ENCODE measurements at places on chromosomes 13 and 19.

GRCh38 chr13:84279166-84279565 lies 396.9 kb upstream of the SLITRK1 start:
- DNase-seq: no peak

GRCh38 chr13:19927117-19927748 lies 31.3 kb upstream of the ZMYM2 start:
- DNase-seq: no peak

- no peak for DNase-seq
Observed at GRCh38 chr13:39670445-39670844, 15.0 kb downstream of the COG6 start.

DNA sequence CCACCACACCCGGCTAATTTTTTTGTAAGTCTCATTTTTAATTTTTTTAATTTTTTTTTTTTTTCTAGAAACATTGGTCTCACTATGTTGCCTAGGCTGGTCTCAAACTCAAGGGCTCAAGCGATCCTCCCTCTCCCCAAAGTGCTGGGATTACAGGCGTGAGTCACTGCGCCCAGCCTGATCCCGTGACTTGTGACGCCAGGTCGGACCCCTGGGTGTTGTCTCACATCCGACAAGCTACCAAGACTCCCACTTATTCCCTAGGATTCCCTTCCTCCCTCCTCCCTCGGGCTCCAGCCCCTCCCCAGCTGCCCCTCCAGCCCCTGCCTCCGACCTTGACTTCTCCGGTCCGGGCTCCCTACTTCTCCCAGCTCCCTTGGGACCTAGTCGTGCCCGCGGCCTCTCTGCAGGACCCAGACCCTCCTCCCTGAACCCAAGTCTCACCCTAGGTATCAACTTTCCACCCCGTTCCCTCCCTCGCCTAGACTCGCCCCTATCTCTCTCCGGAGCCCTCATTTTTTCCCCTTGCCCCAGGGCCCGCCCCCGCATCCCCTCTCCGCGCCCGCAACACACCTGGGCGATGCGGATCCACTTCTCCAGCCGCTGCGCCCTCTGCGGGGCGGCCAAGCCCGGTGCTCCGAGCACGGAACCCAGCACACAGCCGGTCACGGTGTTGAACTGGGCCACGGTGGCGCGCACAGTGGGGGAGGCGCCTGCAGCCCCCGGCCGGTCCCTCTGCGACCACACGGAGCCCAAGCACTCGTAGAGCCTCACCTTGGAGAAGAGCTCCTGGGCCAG lies 13.1 kb downstream of the RGL3 start:
- DNase-seq: no peak

DNA sequence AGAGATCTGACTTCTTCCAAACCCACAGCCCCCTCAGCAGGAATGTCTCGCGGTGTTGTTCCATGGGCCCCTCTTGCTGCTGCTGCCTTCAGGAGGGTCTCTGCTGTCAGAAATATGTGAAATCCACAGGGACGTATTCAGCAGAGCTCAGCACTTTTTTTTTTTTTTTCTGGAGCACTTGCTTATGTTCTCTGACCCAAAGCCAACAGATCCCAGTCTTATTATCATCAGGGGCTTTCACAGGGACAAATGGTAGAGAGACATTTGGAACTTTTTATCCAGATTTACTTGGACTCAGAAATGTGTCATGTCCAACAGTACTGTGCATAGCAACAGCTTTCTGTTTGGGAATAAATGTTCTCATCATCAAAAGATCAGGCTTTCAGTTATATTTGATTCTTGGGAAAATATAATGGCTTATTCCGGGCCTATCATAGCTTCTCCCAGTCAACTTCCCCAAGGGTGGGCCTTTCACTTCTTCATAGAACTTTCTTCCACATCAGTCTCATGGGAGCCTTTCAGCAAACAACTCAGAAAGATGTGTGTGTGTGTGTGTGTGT lies 332.7 kb downstream of the ZNF536 start:
- DNase-seq: no peak

GRCh38 chr19:51210191-51210784 lies 14.6 kb upstream of the CD33 start:
- DNase-seq: no peak

GRCh38 chr19:10852098-10852800 lies 4.0 kb downstream of the C19orf38 start:
- DNase-seq: no peak

GRCh38 chr13:101425156-101425471 lies 8.8 kb upstream of the NALCN start:
- no peak for DNase-seq

DNA sequence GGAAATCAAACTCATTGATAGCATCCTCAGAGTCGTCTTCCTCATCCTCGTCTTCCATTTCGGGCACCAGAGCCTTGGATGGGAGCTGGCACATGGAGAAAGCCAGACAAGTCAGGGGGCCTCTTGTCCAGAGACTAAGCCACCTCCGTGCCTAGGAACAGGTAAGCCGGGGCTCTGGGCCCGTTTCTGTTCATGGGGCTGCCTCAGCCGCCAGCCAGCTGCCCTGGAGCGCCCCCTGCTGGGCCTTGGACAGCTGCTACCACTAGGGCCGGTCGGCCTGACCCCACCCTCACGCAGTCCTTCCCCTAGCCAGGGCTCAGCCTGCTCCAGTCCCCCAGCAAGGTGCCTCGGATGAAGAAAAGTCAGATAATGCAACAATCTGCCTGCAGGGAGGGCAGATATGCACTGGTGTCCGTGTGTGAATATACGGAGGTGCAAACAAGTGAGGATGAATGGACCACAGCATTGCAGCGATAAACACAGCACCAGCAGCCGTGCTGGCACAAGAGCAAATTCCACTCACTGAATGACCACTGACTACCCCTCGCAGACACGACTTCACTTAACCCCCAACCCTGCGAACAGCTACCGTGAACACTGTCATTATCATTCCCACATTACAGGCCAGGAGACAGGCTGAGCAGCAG lies 11.9 kb upstream of the PRKD2 start:
- DNase-seq: no peak

- DNase-seq: no peak
Observed at GRCh38 chr19:13877303-13877702, 369 bp downstream of the NANOS3 start.

DNA sequence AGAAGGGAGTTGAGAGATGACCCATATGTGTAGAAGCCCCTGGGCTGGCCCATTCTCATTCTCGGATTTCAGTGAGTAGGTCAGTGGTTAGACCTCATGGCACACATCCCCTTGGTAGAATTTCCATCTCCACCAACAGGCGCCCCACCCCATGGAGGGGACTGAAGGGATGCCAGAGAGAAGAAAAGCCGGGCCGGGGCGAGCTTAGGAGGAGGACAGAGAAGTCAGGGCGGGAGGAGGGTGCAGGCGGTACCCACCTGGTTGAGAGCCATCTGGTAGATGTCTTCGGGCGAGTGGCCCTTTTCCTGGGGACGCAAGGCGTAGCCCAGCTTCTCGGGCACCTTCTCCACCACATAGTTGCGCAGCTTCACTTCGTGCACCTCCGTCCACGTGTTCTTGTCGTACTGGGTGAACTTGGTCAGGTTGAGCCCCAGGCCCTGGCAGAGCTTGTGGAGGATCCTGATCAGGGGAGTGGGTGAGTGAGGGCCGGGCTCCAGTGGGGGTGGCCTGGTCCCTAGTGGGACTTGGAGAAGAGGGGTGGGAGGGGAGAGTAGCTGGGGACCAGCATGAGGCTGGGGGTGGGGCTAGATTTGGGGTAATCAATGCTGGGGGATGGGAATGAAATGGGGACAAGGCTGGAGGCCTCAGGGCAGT lies 2.5 kb downstream of the IL4I1 start:
- DNase-seq: no peak

GRCh38 chr19:57813919-57814504 lies 701 bp downstream of the ZNF552 start:
- DNase-seq: no peak

- DNase-seq: no peak
Observed at GRCh38 chr19:31960474-31960873, 384.9 kb upstream of the ZNF507 start.

DNA sequence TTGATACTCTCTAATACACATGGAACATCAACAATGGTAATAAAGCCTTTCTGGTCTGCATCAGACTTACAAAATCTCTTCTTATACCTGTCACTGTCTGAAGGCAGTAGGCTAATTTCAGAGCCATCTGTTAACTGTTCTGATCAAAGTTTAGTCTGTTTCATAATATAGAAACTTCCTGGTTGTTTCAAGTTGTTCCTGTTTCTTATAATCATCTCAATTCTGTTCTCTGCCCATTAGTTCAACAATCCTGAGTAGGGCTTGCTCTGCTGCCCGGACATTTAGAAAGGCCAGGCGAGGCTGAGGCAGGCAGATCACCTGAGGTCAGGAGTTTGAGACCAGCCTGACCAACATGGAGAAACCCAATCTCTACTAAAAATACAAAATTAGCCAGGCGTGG lies 5.4 kb upstream of the ZSCAN5A start:
- no peak for DNase-seq

- peak; percentile 52 for DNase-seq
Observed at GRCh38 chr13:46387064-46387851, at the start of gene RUBCNL. TSS of gene RUBCNL (minus strand) at chr13:46387252. CDS start at chr13:46372475, 14,777 bp downstream.

DNA sequence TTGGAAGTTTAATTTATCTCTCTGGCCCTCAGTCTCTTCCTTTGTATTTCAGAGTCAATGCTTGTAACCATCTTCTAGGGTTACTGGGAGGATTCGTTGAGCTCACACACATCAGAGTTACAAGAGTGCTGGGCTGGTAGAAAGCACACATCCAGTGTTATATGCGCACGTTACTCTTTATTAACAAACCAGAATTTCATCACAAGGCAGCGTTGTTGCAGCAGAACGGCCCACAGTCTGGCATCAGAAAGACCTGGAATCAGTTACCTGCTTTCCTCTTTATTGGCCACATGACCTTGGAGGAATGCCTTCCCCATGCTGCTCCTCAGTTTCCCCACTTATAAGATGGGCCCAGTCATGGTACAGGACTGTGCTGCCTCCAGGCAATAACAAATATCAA lies 3.9 kb downstream of the ZNF865 start:
- no peak for DNase-seq

DNA sequence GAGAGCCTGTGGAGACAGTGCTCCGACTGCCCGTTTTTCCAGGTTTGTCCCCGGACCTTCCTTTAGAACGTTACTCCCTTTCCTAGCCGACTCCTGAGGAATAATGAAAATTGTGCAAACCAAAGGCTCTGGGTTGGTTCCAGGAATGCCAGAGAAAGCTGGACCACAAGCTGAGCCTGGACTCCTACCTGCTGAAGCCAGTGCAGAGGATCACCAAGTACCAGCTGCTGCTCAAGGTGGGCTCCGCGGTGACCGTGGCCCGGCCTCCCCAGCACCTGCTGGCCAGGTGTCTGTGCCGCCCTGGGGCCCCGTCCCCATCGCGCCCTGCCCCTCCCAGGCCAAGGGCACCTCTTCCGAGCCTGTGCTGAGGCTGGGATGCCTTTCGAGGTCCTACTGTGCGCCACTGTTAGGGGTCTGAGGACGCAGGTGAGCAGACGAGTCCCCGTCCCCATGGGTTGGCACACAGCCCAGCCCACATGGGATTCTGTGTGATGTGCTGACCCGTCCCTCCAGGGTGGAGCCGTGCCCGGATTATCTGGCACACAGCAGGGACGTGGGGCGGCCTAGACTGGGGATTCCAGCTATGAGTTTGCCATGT lies 20.5 kb upstream of the F7 start:
- no peak for DNase-seq

DNA sequence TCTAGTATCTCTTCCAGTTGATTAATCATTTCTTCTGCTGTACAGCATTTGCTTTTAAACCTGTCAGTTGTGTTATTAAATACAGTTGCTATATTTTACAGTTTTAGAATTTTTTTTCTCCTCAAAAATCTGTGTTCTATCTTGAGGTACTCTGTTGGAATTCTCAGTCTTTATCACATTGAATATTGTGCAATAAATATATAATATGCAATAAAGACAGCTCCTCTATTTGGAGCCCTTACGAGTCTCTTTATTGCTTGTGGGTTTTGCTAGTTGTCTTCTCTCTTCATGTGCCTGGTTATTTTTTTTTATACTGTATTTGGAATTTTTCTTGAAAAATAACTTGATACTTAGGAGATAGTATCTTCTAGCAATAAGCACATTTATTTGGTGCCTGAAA lies 51.7 kb downstream of the CDK8 start:
- DNase-seq: no peak

DNA sequence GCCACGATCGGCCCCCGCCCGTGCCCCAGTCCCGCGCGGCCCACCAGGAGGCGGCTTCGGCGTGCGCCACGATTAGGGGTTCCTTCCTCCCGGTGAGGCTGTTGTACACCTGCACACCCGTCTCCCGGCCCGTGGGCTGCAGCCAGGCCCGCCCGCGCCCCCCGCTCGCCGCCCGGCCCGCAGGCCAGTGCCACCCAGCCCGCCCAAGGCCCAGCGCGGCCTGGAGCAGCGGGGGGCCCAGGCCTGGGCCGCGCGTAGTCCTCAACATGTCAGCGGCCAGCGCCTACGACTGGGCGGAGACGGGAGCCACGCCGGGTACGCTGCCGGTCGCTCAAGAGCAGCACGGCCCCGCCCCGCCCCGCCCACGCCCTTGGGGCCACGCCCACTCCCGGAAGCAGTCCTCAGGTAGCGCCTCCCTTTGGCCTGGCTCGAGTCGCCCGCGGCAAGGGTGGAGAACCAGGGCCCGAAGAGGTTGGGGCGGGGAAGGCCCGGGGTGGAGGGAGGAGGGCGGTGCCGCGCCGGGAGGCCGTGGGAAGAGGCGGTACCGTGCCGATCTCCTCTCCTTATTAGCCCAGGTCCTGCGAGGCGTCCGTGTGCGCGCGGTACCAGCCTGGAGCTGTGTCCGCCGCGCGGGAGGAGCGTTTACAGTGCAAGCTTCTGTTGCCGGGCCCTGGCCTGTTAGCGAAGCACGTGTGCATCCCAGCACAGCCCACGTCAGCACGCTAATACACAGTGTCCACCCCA lies at the start of gene CARS2:
CARS2 (minus strand) TSS at position 291 of the 744 bp plus-strand sequence; CDS start at position 268, 23 bp downstream.
- DNase-seq: peak; percentile 53

DNA sequence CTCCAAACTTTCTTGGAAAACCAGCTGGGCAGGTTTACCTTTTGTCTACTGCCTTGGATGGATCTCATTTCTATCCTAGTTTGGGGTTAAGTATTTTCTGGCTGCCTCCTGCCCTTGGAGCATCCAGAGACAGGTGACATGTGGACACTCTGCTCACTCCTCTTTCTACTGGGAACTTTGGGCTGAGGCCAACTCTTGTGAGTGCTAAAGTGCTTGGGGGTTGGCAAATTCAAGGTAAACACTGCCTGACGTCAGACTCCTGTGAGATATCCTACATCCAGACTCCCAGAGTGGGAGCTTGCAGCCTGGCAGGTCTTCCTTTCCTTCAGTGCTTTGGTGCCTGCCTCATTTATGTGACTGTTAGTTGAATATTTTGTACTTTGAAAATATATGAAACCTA lies 388.1 kb downstream of the KCNRG start:
- DNase-seq: no peak

All from left renal cortex interstitium (tissue), 4 donors.